ENCODE measurements at places on chromosomes 7 and 10.

DNA sequence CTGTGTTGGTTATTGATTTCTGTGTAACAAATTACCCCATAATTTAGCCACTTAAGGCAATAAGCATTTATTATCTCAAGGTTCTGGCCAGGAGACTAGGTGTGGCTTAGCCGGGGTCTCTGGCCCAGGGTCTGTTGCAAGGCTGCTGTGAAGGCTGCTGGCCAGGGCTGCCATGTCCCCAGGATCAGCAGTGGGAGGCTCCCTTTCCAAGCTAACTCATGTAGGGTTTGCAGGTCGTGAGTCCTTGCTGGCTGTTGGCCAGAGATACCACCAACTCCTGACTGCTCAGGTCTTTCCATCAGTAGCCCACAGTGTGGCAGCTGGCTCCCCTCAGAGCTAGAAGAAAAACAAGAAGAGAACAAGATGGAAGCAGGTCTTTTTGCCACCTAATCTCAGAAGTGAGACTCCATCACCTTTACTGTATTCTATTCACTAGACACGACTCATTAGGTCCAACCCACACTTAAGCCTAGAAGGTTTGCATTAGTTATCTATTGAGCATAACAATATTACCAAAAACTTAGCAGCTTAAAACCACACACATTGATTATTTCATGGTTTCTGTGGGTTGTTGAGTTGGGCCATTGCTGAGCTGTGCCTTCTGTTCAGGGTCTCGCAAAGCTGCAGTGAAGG is 185.6 kb downstream of the PFKFB3 start:
- H3K4me1 ChIP-seq: no peaks in the 10 kb centered on the region
- H3K36me3 ChIP-seq: peaks cover 3% of the 10 kb centered on the region
- no peak for DNase-seq
- H3K4me3 ChIP-seq: no peak overlapping the region

DNA sequence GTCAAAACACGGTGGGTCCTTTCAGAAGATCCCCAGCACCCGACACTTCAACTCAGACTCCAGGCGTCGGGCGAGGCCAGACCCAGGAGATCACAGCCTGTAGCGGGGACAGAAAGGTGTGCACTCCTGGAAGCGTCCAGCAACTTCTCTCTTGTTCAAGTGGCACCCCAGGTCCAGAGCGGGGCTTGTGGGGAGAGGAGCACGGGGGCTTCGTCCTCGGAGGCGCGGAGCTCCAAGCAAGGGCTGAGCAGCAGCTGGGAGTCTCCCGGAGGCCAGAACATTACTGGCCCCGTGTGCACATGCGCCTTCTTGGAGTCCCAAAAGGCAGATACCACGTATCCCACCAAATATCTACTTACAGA is 54.9 kb downstream of the ZRANB1 start:
- H3K27me3 ChIP-seq: peaks cover 9% of the 10 kb centered on the region
- DNase-seq: no peak
- no peak overlapping the region for H3K27ac ChIP-seq
- H3K4me1 ChIP-seq: peaks cover 4% of the 10 kb centered on the region

GRCh38 chr10:113663142-113663541 is 699 bp downstream of the NRAP start:
- DNase-seq: no peak
- H3K4me1 ChIP-seq: no peaks in the 10 kb centered on the region
- H3K36me3 ChIP-seq: no peaks in the 10 kb centered on the region

- no peak overlapping the region for H3K27ac ChIP-seq
- peaks cover 3% of the 10 kb centered on the region for H3K4me1 ChIP-seq
- no peaks in the 10 kb centered on the region for H3K36me3 ChIP-seq
- H3K4me3 ChIP-seq: peak overlapping the region; percentile 40
- DNase-seq: no peak
Measured at GRCh38 chr7:44104860-44105771, 971 bp downstream of the AEBP1 start.

DNA sequence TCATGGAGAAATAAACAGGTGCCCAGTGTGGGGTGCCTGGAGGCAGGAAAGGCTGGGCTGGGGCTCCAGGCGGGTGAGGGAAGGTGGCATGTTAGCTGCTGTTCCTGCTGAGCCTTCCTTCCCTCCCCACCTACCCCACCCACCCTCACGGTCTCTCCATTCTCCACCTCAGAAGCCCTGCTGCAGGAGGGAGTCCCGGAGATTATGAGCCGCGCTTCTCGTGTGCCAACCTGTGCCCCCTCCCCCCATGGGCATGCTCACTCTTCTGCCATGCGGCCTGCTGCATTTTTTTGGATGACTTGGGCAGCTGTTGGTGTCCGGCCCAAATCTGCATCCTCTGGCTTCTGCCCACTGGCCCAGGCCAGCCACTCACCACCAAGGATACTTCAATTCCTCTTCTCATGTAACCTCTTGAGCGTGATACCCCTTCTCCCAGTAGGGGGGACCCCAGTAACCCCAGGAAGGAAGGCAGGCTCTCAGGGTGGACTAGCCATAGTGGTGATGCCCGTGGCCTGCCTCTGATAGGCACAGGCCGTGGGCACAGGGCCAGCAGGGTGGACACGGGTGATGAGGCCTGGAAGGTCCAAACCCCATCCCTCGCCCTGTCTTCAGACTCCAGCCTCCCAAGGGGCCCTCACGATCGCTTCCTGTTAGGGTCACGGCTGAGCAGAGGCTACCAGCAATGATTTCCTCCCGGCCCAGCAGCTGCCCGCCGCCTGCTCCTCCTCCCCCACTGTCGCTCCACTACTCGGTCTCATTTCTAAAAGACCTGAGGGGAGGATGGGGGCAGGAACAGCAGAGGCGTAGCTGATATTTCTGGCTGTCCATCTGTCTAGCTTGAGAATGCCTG is 27.8 kb downstream of the UNC5B start:
- H3K27ac ChIP-seq: no peak overlapping the region
- no peak overlapping the region for H3K4me3 ChIP-seq
- DNase-seq: no peak

GRCh38 chr10:112224933-112225529 is 41.5 kb upstream of the GPAM start:
- no peak overlapping the region for H3K4me3 ChIP-seq
- H3K4me1 ChIP-seq: no peaks in the 10 kb centered on the region

- peaks cover 35% of the 10 kb centered on the region for H3K36me3 ChIP-seq
- DNase-seq: no peak
- no peak overlapping the region for H3K4me3 ChIP-seq
- H3K27me3 ChIP-seq: no peaks in the 10 kb centered on the region
- H3K27ac ChIP-seq: no peak overlapping the region
Measured at GRCh38 chr7:1497293-1497927, 6.8 kb downstream of the INTS1 start.

Measured in effector memory CD8-positive, alpha-beta T cell (primary cell).